ENCODE measurements at places on chromosomes 2 and 18.

DNA sequence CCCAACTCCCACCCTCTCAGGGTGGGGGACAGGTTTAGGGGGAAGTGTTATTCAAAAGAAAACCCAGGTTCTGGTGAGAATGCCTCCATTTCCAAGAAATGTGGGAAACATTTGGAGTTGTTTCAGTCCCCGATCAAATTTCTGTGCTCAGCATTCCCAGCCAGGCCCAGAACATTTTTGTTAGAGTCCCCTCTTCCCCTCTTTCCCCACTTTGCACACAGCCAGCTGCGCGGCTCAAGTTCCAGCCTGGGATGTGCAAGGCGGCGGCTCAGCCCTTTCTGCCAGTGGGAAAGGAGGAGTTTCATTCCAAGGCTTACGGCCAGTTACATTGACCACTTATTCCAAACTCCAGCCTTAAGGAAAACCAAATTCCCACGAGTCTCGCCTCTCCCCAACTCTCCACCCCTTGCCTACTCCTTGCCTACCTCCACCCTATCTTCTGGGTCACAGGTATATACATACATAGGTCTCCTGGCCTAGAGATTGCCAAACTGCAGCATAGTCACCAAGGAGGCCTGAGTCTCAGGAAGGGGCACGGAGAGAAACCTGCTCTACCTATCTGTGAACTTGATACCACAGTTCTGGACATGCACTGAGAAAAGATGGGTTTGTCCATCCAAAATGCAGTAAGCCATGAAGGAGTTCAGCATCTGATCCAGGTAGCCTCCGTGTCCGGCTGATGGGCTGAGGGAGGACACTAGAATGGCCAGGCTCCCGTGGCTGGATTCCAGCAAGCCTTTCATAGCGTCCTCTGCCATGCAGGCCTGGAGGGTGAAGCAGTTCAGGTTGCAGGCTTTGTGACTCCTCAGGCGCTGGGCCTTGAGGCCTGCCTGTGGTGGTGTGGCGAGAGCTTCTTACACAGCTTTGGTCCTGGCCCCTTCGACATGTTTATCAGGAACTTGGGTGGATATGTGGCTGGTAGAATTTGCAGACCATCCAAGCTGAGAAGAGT is 154.5 kb downstream of the ZFP36L2 start:
- no peak for DNase-seq

- no peak for DNase-seq
Observed at GRCh38 chr2:134788417-134788816, 50.0 kb upstream of the ACMSD start.

DNA sequence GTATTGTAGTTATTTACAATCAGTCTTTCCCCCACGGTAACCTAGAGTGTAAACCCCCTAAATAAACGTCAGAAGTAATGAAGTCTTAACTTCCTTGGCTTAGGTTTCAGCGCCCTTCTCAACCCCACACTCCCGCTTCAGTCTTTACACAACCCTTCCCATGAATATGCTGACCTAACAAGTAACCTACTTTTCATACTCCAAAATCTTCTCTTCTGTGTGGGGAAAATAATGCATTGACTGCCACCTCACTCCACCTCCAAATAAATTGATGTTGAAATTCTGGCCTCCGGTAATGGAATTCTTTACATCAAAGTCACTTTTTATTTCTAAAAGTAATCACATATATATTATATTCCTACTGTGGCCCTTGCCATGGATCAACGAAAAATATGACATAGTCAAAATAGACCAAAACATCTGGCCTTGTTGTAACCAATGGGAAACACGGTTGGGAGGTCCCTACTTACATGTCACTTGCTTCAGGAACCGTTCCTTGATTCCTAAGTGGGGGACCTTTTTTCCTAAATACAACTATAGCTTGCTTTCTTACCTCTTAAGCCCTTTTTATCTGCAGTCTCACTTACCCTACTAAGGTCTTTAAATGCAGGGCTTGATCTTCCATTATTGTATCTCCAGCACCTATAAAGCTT is 961 bp downstream of the GEN1 start:
- DNase-seq: no peak

GRCh38 chr2:128502200-128502599 is 183.5 kb upstream of the HS6ST1 start:
- no peak for DNase-seq

GRCh38 chr2:49490710-49491109 is 336.4 kb upstream of the FSHR start:
- DNase-seq: peak; percentile 2

- no peak for DNase-seq
Observed at GRCh38 chr2:74755386-74755785, 78.5 kb upstream of the HK2 start.

DNA sequence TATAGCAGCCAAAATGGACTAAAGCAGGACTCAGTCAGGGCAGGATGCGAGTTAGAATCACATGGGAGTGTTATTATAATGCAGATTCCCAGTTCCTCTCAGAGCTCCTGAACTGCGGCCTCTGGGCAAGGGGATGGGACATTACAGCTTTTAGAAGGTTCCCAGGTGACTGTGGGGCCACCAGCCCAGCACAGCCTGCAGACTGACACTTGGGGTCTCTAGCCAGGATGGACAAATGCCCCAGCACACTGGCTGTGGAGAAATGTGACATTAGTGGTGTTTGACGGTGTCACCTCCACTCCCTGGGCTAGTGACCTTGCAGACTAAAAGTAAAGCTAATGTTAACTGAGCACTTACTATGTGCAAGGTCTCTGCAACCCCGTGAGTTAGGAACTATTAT is 238.0 kb upstream of the HS6ST1 start:
- DNase-seq: no peak

DNA sequence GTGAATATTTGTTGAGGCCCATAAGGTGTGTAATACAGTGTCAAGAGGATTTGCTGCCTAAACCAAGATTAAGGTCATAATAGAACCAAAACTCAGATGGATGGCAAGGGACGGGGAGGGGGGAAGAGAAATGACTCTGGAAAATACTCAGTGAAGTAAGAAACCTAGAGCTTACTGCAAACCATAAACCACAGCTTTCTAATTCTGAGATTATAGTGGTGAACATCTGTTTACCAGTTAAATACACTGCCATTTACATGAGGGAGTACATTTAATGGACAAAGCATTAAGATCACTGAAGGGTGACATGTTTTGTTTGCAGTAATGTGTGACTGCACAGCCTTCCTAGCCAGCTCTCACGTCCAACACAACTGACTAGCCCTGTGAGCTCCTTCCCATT is 19.8 kb downstream of the EVX2 start:
- peak; percentile 36 for DNase-seq

GRCh38 chr2:39871291-39871761 is 92.3 kb upstream of the THUMPD2 start:
- no peak for DNase-seq

- no peak for DNase-seq
Observed at GRCh38 chr18:22088029-22088428, 81.4 kb upstream of the GATA6 start.

GRCh38 chr2:238850091-238850490 is 2.2 kb downstream of the TWIST2 start:
- DNase-seq: no peak

DNA sequence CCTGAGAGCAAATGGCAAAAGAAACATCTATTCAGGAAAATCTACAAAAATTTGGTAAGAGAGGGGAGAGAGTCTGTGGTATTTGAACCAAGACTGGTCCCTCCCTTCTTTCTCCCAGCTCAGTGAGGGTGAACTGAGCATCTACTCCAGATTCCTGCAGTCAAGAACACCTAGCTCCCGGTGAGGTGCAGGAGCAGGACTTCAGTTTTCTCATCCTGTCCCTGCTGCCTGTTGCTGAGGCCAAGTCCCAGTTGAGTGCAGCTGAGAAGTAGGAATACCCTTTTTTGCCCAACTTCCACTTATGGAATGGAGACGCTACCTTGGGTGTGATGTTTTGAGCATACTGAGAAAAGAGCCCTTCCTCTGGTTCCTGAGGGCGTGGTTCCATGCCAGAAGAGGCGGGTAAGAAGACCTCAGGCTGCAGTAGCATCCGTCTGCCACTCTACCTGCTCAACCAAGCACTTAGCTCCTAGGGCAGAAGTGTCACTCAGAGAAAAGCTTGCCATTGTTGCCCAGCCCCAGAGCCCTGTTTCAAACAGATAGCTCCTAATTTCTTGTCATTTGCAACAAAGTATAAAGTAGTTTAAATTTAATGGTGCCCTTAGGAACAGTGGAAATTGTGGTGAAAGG is 112.9 kb downstream of the SOS1 start:
- no peak for DNase-seq

DNA sequence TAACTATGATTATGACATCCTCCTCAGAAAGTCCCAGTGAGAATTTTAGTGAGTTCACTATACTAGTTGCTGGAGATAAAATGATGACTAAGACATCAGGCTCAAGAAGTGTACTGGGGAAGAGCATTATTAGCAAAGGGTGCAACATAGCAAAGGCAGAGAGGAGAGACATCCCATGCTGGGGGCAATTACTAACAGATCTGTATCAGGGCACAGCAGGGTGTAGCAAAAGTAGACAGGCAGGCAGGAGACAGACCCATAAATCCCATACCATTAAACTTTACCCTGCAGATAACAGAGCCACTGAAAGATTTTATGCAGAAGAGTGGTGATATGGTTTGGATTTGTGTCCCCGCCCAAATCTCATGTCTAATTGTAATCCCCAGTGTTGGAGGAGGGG is 161.7 kb downstream of the SP3 start:
- no peak for DNase-seq

DNA sequence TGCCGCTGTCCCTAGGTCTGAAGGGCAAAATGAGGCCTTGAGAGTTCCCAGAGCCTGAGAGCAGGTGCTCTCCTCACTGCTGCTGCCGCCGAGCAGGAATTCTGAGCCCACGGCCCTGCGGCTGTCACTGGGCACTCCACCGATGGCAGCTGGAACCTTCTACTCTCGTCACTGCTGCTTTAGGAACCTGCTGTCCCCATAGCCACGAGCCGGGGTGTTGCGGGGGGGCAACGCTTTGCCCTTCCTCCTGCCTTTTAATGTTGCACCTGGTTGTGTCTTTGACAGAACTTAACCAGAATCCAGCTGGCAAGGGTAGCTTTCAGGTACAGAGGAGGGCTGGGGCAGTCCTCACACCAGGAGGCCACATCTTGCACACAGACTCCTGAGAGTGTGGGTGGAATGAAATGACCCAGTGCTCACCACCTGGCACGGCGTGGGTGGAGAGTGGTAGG is 32.3 kb downstream of the NCK2 start:
- no peak for DNase-seq

- DNase-seq: no peak
Observed at GRCh38 chr2:150686391-150686790, 198.9 kb upstream of the RND3 start.

GRCh38 chr2:45541450-45541849 is 69.6 kb downstream of the SRBD1 start:
- DNase-seq: no peak

DNA sequence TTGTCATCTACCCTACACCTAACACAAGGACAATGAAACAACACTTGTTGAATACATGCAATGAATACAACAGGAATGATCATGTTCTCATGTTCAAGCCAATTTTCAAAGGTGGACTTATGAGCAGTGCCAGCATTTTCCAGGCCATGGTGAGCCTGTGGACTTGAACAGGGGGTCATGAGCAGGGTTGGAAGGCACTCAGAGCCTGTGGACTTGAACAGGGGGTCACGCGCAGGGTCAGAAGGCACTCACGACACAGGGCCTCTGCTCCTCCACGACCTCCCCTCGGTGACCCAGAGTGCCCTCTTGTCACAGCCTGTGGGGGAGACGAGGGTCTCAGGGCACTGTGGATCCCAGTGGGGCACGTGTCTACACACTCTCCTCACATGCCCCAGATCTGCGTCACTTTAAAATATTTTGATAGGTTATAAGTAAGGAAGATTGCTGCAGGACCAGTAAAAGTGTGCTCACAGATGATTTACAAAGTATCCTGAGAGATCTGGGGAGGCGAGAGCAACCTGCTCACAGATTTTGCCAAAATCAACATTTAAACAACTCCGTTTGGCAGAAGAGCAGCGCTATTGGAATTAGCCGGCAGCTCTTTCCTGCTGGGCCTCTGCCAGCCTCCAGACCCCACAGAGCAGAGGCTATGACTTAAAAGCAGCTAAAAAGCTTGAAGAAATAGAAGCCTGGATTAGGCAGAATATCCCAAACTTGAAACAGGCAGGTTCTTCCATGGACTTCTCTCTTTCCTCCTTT is 121.9 kb downstream of the TMEM18 start:
- DNase-seq: peak; percentile 30

- DNase-seq: no peak
Observed at GRCh38 chr2:26542676-26543505, 65.0 kb upstream of the OTOF start.

GRCh38 chr2:60629801-60630385 is 76.4 kb upstream of the BCL11A start:
- no peak for DNase-seq

DNA sequence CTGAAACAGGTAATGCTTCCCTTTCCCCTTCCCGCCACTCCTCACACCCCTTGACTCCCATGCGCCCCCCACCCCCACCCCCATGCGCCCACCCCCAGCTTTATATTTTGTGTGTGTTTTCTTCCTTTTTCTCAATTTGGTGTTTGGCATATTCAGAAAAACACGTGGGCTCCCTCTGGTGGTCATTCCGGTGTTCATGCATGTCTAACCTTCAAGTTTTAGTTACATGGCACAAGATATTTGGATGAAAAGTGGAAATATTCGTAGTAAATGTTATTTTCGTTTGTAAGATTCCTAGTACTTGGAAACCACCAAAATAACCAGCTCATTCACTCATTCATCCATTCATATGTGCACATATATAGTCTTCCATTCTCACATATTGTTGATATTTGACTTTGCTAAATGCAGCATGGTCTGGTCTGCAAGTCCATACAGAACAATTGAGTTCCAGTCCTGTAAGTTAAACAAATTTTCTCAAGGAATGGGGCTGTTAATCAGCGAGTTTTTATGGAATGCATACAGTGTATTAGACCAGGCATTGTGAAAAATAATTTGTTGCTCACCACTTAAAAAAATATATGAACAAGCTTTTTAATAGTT is 143.6 kb upstream of the MAP3K20 start:
- DNase-seq: peak; percentile 13

GRCh38 chr2:95018861-95019550 is 6.5 kb upstream of the MAL start:
- no peak for DNase-seq

- DNase-seq: no peak
Observed at GRCh38 chr2:8714283-8714682, 32.4 kb downstream of the ID2 start.

DNA sequence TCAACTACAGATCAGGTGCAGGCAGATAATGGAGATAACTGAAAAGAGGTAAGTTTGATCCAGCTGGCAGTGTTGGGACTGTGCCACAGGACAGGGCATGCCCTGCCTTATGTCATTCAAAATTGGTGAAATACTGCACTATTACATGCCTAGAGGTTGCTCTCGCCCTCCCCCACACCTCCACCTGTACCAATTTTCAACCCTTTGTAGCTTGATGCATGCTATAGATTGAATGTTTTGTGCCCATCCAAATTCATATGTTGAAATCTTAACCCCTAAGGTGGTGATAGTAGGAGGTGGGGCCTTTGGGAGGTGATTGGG is 72.1 kb upstream of the LYPD6B start:
- no peak for DNase-seq

- no peak for DNase-seq
Observed at GRCh38 chr2:240360645-240361475, 74.6 kb upstream of the GPC1 start.

Measured in NCI-H1092 (cell line).